NCI-H460 (cell line): ENCODE measurements at places on chromosomes 13 and 19. TPM values are rescaled to one million over a fixed set of nuclear protein-coding genes. Genes with fewer than 3 reads are reported as not detected.

DNA sequence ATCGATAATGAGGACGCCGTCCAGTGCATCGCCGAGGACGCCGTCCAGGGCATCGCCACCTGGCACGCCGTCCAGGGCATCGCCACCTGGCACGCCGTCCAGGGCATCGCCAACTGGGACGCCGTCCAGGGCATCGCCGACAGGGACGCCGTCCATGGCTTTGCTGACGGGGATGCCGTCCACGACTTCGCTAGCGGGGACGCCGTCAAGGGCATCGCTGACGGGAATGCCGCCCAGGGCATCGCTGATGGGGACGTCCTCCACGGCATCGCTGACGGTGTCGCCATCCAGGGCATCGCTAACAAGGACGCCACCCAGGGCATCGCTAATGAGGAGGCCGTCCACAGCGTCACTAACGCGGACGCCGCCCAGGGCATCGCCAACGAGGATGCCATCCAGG lies 946.5 kb downstream of the TUBA3C start:
- DNase-seq: no peak

DNA sequence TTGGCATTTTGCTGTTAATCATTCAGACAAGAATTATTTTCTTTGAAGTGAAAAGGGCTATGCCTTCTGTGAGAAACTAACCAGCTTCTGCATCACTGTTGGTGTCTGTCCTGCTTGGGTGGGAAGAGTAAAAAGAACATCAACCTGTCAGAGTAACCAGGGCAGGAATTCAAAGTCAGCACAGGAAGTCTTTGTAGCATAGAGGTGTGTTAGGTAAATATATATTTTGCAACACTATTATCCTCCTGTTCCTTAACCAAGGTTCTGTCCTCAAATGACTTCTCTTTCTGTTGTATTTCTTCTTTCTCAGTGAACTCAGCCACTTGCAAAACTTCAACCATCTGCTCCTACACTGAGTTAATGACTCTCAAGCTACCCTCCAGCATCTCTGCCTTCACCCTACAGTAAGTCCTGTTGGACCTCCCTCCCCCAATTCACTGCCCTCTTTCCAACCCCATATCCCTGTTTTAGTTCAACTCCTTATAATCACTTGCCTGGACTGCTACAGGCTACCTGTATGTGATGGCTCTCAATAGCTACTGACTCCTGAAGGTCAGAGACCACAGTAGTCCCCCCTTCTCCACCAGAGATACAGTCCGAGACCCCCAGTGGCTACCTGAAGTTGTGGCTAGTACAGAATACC lies 49.9 kb downstream of the SMAD9 start:
- DNase-seq: no peak

TMEM59L gene
- total RNA-seq: 3.9 and 7.7 TPM in 2 replicates

ANKLE1 gene
- 1.2 and 1.5 TPM in 2 replicates for total RNA-seq

DNA sequence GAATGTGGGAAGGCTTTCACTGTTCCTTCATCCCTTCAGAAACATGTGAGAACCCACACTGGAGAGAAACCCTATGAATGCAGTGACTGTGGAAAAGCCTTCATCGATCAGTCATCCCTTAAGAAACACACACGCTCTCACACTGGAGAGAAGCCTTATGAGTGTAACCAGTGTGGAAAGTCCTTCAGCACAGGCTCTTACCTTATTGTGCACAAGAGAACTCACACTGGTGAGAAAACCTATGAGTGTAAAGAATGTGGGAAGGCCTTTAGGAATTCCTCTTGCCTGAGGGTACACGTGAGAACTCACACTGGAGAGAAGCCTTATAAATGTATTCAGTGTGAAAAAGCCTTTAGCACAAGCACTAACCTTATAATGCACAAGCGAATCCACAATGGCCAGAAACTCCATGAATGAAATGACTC lies 18.6 kb downstream of the ZNF177 start:
- DNase-seq: no peak

- no peak for DNase-seq
Measured at GRCh38 chr19:19468424-19469050, 46.8 kb downstream of the TSSK6 start.

- DNase-seq: no peak
Measured at GRCh38 chr13:41813426-41813825, 147.5 kb downstream of the VWA8 start.

- DNase-seq: no peak
Measured at GRCh38 chr13:51113969-51114368, 2.9 kb upstream of the C13orf42 start.

DNA sequence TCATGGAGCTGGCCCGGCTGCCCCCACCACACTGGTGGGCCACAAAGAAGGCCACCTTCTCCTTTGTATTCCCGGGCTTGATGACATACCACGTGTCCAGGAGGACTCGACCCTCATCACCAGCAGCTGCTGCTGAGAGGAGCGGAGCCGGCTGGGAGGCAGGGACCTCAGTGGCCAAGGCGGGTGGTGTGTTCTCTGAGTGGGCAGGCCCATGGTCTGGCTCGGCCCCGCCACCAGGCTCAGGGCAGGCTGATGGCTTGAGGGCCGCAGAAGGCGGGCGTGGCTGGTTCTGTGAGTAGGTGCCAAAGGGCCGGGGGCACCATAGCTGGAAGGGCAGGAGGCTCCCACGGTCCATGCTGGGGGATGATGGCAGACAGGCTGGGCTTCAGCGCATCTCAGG lies 17.6 kb downstream of the FBXO46 start:
- DNase-seq: no peak

GRCh38 chr13:36839981-36840380 lies 21.0 kb downstream of the RFXAP start:
- no peak for DNase-seq

GRCh38 chr13:113272701-113273181 lies 24.3 kb upstream of the LAMP1 start:
- DNase-seq: no peak

PTGER1 gene
- total RNA-seq: 0.52 and 0.92 TPM in 2 replicates

GRCh38 chr19:36032251-36033104 lies at the start of gene CLIP3:
CLIP3 (minus strand) TSS chr19:36032873; CDS start chr19:36032357, 516 bp downstream.
- DNase-seq: no peak
